ENCODE measurements at places on chromosomes 5 and 9. TPM values are rescaled to one million over a fixed set of nuclear protein-coding genes. Genes with fewer than 3 reads are reported as not detected.

- DNase-seq = no peak
These were observed 28.7 kb upstream of the ZSWIM6 start for GRCh38 chr5:61303346-61303745.

DNA sequence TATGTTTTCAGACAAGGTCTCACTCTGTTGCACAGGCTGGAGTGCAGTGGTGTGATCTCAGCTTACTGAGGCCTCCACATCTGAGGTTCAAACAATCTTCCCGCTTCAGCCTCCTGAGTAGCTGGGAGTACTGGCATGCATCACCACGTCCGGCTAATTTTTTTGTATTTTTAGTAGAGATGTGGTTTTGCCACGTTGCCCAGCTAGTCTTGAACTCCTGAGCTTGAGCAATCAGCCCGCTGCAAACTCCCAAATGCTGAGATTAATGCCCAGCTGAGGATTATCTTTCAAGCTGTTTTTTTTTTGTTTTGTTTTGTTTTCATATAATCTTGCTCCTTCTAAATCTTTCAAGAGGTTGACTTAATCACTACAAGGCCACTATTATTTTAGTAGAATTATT lies 47.3 kb upstream of the SLC28A3 start:
- DNase-seq = no peak

- DNase-seq = no peak
These were observed 57.8 kb downstream of the ANKH start for GRCh38 chr5:14813747-14814146.

DNA sequence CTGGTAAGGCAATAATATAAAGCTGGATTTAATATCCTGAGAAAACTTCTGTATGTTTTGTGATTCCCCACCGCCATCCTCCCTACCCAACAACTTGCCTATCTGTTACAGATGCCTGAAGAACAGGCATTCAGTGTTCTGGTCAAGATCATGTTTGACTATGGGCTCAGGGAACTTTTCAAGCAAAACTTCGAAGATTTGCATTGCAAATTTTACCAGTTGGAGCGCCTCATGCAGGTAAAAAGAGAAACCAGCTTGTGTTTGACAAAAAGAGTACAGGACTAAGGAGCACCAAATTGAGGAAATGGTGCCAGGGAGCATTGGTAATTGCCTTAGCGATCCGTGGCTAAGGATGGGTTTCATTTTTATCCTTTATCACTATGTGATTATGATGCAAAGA lies 40.0 kb downstream of the GPR21 start:
- no peak for DNase-seq

DNA sequence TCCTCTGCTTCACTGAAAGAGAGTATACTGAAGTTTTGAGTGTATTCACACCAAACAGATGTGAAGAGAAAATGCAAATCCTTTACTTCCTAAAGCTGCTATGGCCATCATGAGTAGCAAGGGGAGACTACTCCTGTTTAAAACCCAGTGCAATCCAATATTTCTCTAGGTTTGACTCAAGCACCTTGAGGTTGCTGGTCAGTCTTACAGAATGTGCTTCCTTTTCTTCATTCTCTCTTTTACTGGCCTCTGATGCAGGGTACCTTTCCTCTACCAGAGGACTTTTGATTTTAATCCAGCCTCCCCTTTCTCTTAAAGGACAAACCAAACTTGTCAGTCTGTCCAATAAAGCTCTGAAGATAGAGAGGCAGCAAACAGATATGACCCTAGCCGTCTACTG lies 98.1 kb upstream of the TLE4 start:
- DNase-seq = no peak

GRCh38 chr9:125580701-125581286 lies 126.2 kb downstream of the MAPKAP1 start:
- no peak for DNase-seq

- DNase-seq = no peak
These were observed 20.3 kb downstream of the FNBP1 start for GRCh38 chr9:130022566-130023143.

The GDNF gene
- total RNA-seq = 0.36 TPM

The DAPK1 gene
- total RNA-seq = 2.0 TPM

Data from activated T-helper 1 cell treated with anti-CD3 and anti-CD28 coated beads, Interleukin-12 subunit alpha, Interleukin-12 subunit beta, Interleukin-2, Interleukin-4 antibody, amounts not matched to agents 30 ng/mL and 10 ng/mL and 1 ng/mL, durations not matched to agents 14 hours and 24 hours and 36 hours (primary cell).